ENCODE measurements at places on chromosomes 2 and 18. TPM values are rescaled to one million over a fixed set of nuclear protein-coding genes. Genes with fewer than 3 reads are reported as not detected.

PARD6G gene
- 0.78 TPM for polyA plus RNA-seq

REG3A gene
- polyA plus RNA-seq = 502 TPM

HES6 gene
- polyA plus RNA-seq = 2.9 TPM

ELAC1 gene
- 4.1 TPM for polyA plus RNA-seq

LYPD6 gene
- polyA plus RNA-seq = 0.39 TPM

ITPRIPL1 gene
- polyA plus RNA-seq = 0.36 TPM

TMEM150A gene
- polyA plus RNA-seq = 23.5 TPM
